Uterus (tissue), 4 donors: ENCODE measurements at places on chromosomes 3 and 15. TPM values are rescaled to one million over a fixed set of nuclear protein-coding genes. Genes with fewer than 3 reads are reported as not detected.
A peak's percentile ranks its signal among the peaks of the same experiment; 100 is the strongest.

DNA sequence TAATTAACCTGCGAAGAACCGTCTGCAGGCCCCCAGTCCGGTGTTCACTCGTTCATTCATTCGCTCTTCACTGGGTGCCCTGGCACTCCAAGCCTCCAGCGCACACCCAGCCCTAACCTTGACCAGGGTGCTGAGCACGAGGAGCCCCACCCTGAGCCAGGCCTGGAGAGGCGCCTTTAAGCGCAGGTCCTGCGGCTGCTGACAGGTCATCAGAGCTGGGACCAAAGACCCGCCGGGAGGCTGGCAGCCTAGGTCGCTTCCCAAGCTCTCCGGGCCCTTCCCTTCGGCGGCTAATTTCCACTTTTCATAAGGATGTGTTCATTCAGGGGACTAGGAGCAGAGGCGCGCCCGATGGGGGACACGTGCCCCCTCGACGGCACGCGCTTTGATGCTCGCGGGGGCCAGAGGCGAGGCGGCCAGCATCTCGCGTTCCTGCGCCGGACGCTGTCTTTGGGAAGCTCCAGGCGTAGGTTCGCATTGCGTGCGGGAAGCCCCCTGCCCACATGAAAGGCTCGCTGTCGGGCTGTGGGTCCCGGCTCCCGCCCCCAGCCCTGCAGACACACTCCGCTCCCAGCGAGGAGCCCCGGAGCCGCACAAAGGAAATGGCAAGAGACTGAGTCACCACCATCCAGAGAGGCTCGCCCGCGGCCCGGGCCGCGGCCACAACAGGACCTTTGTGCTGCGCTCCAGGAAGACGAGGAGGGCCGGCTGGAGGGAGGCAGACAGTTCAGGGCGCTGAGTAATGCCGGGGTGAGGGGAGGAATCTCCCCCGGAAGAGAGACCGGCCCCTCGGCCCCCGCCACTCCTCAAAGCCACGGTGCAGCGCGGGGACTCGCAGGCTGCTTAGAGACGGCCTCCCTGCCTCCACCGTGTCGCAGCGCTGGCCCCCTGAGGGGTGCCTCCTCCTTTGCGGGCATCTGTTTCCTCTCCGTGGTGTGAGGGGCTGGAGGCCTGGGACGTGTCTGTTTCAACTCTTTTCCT, 266.4 kb upstream of the HES1 start:
- no peak for DNase-seq

DNA sequence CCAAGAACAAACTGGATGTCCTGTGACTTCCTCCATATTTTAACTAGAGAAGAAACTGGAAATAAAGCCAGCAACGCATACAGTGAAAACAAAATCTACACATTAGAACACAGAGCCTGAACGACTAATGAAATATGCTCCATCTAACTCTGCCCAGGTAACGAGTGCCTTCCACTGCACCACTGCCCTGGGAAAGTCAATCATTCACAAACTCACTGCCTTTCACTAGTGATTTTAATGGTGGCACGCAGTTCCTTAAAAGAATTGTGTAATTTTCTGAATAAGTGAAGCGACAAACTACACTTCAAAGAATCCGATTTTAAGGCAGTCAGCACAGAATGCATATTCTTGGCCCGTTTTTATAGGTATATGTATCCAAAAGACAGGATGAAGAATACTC, 416.0 kb downstream of the SHQ1 start:
- no peak for DNase-seq

DNA sequence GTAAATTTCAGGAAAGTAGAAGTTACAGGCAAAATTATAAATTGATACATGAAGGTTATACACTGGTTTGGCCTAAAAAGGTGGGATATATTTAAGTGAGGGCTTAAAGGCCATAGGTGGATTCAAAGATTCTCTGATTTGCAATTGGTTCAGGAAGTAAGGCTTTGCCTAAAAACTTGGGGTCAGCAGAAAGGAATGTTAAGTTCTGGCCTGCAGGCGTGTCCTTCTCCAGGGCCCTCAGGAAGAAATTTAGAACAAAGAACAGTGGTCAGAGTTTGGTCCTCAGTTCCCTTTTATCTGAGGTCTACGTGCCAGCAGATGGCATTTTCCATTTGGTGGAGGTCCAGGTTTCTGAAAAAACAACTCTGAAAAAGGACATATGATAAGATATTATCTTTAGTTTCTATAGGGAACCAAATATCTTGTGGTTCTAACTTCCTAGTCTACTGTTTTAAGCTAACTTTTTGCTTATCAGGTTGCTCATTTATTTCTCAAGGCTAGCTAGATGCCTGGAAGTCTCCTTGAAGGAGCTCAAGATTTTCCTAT, 40.5 kb downstream of the SCN11A start:
- no peak for DNase-seq

DNA sequence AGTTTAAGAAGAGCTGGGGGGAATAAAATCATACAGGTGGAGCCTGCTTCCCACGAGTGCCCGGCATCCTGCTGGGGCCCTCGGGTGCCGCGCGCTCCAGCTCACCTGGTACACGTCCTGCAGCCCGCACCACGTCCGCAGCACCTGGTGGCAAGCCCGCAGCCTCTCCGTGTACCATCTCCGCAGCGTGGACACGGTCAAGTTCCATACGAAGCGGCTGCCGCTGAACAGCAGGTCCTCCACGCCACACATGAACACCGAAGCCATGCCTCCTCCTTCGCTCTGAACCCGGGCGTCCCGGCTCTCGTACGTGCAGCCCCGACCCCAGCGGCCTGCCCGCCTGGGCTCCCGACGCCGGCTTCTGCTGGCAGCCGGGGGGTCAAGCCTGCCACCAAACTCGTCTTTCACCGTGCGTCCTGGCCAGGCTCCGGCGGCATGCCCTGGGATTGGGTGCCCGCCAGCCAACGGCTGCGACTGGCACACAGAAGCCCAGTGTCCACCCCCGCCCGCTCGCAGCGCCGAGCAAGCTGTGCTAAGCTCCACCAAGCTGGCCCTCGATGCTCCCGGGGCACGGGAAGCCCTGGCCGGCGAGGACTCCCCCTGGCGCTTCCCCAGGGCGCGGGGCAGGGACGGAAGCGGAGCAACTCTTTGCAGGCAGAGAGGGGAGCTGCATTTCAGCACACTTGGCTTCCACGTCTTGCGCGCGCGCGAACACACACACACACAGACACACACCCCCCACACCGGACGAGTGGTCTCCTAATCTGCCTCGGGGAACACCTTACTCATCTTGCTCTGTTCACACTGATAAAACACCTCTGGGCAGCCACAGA, at the start of gene FRMD4B:
FRMD4B (minus strand) TSS at position 366 of the 833 bp plus-strand sequence; CDS start at position 267, 99 bp downstream.
- peak; percentile 26 for DNase-seq

The SLC38A3 gene
- total RNA-seq = not detected
